T-cell (primary cell): ENCODE measurements at places on chromosomes 12 and 14. TPM values are rescaled to one million over a fixed set of nuclear protein-coding genes. Genes with fewer than 3 reads are reported as not detected.

DNA sequence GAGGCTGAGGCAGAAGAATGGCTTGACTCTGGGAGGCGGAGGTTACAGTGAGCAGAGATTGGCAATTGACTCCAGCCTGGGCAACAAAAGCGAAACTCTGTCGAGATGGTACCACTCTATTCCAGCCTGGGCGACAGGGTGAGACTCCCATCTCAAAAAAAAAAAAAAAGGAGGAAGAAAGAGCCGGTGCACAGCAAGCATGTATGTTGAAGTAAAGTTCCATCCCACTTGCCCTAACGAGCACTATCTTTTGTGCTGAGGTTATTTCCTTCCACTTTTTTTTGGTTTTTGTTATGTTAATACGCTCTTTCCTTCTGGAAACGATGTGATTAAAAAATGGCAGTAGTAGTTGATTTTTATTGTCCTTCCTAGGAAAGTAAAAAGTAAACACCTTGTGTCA lies 19.5 kb upstream of the GOLGA5 start:
- DNase-seq: no peak

Gene AMN
- total RNA-seq: 5.2 TPM

Gene LMNTD1
- total RNA-seq: not detected

Gene CLEC6A
- total RNA-seq: not detected

GRCh38 chr12:127253797-127254327 lies 1013.1 kb upstream of the TMEM132C start:
- DNase-seq: no peak

Gene MGP
- 2.2 TPM for total RNA-seq

- no peak for DNase-seq
Observed at GRCh38 chr14:72619881-72620280, 274.0 kb downstream of the DPF3 start.

DNA sequence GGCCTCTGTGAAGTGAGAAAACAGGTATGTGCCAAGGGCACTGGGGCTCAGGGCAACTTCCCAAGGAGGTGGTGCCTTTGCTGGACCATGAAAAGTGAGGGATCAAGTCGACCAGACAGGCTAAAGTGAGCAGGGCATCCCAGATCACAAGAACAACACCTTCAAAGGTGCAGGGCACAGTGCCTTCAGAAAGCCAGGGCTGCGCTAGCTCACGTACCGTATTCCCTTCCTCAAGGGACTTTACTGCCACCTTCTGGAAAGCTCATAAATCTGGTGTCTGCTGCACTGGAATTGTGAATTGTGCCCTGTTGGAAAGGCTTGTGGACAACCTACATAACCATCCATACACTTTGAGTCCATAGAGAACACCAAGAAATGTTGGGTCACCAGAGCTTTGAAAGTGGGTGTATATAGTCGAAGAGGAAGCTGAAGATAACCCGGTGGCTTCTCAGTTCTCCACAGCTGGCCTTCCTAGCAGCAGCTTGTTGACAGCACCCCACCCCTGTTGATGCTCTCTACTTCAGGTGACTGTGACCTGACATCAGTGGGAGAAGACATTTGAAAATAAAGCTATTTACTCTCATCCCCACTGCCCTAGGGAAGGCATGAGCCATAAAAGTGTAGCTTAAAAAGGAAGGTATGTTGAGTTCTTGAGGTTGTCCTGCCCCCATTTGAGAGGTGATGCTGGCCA lies 24.5 kb downstream of the FIGNL2 start:
- no peak for DNase-seq

- DNase-seq: no peak
Observed at GRCh38 chr14:104753528-104754212, 723 bp downstream of the SIVA1 start.

Gene ETFBKMT
- 1.6 TPM for total RNA-seq

Gene CLEC2D
- total RNA-seq: 217 TPM

DNA sequence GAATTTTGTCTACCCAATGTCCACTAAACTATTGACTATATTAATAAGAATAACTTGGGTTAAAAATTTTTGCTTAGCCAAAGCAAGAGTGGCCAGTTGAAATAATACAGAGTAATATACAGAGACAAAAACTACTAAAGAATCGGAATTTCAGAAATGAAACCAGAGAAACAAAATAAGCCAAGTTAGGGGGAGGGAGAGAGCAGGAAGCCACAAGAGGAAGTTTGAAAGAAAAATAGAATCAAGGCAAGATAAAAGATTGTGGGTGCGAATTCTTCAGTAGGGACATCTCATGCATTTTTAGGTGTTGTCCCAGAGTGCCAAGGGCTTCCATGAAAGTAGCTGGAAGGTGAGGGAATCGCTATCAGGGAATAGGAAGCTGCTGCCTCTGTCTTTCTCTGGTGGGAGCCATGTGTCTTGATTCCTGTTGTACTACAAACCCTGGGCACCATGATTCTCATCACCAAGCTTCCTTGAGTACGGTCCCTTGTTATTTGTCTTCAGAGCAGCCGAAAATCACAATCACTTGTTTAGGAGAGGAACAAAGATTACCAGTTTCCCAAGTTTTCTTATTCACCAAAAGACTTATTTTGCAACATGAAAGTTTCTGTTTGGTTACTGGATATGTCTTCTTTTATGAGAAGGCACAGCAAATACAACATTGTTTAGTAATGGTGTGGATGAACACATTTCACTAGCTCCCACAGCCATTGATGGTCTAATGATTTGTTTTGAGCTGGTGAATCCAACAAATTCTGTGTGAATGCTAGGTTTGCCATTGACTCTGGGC lies 16.7 kb downstream of the NEUROD4 start:
- no peak for DNase-seq

DNA sequence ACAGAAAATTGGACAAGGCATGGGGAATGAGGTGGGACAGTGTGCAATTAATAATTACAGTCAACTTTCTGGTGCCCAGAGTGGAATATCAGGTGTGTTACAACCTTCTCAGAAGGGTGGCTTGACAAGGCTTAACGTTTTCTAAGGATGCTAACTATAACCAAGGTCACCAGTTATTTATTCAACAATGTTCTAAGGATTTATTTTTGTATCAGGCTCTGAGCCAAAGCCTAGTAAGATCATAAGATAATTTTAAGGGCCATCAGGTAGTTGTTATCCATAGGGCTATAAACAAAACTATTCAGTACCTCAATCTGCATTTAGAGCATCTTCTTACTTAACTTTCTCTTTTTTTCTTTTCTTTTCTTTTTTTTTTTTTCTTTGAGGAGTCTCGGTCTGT lies 134.0 kb downstream of the TMTC1 start:
- no peak for DNase-seq

GRCh38 chr14:70451874-70452273 lies at the start of gene ADAM21:
Gene ADAM21 (plus strand): TSS chr14:70452174. CDS start chr14:70457500, 5,326 bp downstream.
- DNase-seq: no peak

DNA sequence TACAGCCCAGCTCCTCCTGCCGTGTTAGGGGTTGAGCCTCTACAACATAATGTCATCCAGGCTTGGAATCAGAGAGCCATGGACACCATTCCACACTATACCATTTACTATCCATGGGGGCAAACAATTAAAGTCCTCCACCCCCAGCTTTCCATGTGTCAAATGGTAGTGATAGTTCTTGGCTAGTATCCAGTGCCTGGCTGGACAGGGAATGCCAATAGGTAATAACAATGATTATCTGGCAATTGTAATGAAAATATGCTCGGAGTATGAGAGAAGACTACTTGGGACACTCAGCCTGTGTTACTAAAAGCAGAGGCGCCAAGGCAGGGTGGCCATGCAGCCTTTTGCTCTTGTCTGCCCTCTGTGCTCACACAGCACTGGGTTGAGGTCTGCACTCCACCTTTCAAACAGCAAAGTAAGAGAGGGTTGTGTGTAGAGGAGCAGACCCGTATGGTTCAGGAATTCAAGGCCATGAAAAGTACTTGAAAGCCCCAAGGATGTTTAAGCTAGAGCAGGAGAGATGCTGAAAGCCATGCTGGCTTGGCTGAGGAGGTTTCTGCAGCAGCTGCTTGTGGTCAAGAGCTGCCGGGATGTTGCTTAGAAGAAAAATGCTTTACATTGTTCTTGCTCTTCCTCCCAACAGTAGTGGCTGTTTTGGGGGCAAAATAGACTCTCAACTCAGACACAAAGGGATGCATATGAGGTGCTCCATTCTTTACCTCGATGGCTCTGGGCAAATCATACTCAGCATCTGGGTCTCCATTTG lies 10.6 kb downstream of the SERPINA3 start:
- no peak for DNase-seq

GRCh38 chr12:110266980-110267620 lies 13.9 kb upstream of the ATP2A2 start:
- no peak for DNase-seq

DNA sequence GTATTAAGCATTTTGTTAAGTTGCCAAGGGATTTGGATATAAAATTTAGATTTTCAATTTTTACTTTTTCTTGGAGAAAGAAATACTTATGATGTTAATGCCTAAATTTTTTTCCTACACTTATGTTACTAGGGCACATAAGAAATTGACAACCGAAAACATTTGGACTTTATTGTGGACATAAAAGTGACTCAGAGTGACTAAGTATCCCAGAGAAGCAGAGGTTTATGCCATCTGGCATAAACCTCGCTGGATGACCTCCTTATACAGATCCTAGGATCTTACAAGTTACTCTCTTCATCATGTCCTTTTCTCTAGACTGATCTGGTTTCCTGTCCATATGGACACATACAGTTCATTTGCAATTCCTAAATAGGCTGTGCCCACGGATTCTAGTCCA lies 89.8 kb downstream of the RERG start:
- no peak for DNase-seq

GRCh38 chr12:79591988-79592387 lies 98.8 kb downstream of the PAWR start:
- DNase-seq: no peak

Gene IKBIP
- total RNA-seq: 8.7 TPM

- no peak for DNase-seq
Observed at GRCh38 chr14:30295980-30296379, 263.0 kb upstream of the G2E3 start.

Gene LETMD1
- total RNA-seq: 70.9 TPM
